NT2/D1 (cell line): ENCODE measurements at places on chromosomes 7 and 10.

- no peak for DNase-seq
Observed at GRCh38 chr7:74187915-74188675, 13.9 kb downstream of the EIF4H start.

DNA sequence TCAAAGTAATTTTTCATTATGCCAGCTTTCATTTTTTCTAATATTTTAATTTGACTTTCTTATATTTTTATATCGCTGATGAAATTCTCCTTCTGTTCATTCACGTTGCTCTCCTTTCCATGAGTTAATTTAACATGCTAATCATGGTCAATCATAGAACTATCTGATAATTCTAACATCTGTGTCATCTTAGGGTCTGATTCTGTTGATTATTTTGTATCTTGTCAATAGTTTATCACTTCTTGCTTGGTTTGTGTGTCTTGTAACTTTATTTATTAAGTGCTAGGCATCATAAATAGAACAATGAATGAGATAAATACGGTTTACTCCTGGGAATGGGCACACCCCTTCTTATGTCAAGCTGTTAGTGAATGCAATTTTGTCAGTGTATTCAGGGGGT lies 11.0 kb downstream of the TCERG1L start:
- DNase-seq: no peak

DNA sequence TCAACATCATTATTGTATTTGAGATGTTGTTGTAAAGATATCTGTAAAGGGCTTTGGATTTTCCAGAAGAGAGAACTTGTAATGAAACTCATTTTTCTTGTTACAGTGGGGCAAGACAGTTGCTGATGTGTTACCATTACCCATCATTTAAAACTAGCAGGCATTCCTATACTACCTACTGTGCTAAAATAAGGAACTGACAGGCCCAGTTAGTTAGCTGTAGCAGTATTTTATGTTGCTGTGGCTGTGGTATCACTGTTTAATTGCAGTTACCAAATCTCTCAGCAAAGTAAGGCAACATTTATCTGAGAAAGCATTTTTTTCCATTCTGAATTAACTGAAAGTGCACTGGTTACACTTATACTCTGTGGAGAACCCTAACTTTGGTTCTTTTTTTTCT lies 9.9 kb downstream of the ST7 start:
- no peak for DNase-seq

- DNase-seq: no peak
Observed at GRCh38 chr10:118868589-118868988, 113.8 kb upstream of the CACUL1 start.

DNA sequence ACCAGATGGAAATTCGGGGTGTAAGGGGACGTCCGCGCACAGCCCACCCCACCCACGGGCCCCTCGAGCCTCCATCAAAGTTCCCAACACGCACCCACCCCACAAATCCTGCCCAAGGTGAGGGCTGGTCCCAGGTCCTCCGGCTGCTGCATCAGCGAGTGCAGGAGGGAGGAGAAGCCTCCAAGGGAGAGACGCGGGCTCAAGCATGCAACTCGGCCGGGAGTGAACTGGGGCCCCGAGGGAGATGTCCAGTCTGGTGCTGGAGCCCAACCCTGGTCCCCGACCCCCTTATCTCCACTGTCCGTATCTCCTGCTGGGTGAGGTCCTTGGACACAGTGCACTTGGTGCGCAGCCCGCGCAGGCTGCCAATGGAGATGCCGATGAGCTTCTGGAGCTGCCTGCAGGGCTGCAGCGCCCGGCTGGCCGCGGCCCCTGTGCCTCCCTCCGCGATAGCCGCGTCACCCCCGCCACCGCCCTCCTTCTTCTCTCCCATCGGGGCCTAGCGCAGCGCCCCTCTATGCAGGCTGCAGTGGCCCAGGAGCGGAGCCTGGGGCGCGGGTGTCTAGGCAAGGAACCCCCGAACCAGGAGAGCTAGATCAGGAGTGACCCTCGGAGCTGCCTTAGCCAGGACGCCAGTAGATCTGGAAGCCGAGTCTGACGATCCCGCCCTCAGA lies 489.2 kb downstream of the ZNF33B start:
- DNase-seq: no peak

DNA sequence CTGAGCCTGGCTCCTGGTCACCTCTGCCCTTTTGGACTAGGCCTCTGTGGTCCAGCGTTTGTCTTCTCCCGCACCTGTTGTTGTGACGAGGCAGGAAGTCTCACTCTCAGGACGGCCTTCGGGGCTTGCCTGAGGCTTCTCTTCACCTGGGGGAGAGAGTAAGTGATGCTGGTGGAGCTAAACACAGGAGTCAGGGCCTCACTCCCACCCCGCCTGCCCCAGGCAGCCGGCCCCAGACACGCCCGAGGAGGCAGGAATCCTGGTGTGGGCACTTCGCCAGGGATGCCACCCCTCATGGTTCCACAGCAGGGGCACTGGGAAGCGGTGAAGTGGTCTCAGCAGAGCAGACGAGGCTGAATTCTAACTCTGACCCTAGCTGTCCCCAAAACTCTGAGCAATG lies 42.4 kb downstream of the IL2RA start:
- DNase-seq: no peak

DNA sequence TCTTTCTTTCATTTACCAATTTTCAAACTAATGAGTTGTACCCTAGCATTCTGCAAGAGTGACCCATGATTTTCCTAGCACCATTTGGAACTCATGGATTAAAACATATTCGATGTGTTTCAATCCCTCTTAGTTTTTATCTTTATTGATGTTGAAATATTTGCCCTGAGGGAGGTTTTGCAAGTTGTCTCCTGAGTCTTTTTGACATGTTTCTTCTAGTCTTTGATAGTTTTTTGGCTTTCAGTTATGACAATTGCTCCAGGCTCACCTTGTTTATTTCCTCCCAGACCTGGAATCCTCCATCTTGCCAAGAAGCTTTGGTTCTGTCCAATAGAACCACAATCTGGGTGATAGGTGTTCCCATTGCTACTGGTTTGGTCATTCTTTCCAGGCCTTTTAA lies 327.8 kb downstream of the WDR11 start:
- DNase-seq: no peak

DNA sequence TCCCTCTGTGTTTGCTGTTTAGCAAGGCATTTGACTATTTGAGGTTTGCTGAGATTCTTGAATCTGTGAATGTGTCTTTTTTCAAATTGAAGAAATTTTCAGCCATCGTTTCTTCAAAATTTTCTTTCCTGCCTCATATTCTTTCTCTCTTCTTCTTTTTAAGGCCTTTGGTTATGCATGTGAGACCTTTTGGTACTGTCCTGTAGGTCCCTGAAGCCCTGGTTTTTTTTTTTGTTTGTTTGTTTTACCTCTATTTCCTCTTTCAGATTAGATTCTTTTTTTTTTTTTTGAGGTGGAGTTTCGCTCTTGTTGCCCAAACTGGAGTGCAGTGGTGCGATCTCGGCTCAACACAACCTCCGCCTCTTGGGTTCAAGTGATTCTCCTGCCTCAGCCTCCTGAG lies 45.3 kb downstream of the MLLT10 start:
- no peak for DNase-seq

- DNase-seq: no peak
Observed at GRCh38 chr7:144908943-144909556, 73.2 kb upstream of the TPK1 start.
